GM10248 (cell line): ENCODE measurements at places on chromosomes 4 and X.

- no peak for DNase-seq
These were observed 23.1 kb upstream of the KLHL2 start for GRCh38 chr4:165184220-165184619.

DNA sequence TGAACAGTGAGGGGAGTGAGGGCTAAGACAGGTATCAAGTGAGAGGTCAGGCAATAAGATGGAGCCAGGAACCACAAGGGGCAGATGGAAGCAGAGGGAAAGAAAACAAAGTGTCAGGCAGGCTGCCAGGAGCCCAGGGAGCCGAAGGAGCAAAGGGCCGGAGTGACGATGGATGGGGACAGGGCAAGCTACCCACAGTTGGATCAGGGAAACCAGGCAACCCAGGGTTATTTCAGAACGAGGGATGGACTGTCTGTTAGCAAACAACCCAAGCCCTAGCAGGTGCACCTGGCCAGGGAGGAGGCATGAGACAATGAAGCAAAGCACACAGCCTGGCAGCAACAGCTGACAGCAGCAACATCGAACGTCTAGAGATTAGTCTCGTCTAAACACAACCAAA is 39.2 kb downstream of the SEL1L3 start:
- DNase-seq: no peak

- DNase-seq: no peak
These were observed 3.3 kb upstream of the BBS7 start for GRCh38 chr4:121873604-121874003.

DNA sequence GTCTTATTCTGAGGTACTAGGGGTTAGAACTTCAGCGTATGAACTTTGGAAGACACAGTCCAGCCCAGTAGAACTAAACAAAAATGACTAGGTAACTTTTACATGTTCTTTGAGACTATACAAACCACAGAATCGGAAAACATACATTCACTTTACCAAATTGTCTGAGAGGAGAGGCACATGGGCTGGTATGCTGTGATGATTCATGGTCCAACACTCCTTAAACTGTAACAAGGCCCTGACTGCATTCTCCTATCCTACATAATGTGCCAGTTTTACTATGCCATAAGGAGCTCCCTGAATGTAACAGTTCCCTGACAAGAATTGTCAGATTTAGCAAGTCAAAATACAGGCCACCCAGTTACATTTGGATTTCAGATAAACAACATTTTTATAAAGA is 640.0 kb downstream of the RAB28 start:
- DNase-seq: no peak

GRCh38 chr4:121701263-121701662 is 4.5 kb upstream of the ANXA5 start:
- DNase-seq: no peak

GRCh38 chrX:48569958-48570357 is 4.3 kb upstream of the RBM3 start:
- no peak for DNase-seq

GRCh38 chrX:132968296-132968949 is 10.0 kb upstream of the HS6ST2 start:
- DNase-seq: no peak

DNA sequence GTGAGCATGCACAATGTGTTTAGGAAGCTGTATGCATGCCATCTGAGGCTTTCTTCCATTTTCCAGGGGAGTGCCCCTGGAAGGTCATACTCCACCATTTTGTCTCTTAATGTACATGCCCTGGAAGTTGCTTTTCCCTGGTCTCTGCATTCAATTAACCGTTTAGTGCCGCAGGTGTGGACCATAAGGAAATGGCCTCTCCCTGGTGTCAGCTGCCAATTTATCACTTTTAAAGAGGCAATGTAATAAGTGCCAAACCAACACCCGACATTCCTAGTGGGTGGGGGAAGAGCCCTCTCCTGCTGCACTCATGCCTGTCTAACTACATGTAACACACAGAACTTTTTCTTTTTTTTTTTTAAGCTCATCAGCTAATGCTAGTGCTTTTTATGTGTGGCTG is 7.1 kb upstream of the BST1 start:
- DNase-seq: no peak

DNA sequence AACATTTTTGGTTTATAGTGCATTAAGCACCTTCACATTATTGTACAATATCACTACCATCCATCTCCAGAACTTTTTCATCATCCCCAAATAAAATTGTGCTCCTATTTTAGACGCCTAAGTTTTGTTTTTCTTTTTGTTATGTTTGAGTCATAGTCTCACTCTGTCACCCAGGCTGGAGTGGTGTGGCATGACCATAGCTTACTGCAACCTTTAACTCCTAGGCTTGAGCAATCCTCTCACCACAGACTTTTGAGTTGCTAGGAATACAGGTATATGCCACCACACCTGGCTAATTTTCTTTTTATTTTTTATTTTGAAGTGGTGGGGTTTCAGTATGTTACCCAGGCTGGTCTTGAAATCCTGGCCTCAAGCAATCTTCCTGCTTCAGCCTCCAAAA is 33.9 kb downstream of the PRSS12 start:
- DNase-seq: no peak

- no peak for DNase-seq
These were observed 45.7 kb downstream of the ACOX3 start for GRCh38 chr4:8394806-8395205.

DNA sequence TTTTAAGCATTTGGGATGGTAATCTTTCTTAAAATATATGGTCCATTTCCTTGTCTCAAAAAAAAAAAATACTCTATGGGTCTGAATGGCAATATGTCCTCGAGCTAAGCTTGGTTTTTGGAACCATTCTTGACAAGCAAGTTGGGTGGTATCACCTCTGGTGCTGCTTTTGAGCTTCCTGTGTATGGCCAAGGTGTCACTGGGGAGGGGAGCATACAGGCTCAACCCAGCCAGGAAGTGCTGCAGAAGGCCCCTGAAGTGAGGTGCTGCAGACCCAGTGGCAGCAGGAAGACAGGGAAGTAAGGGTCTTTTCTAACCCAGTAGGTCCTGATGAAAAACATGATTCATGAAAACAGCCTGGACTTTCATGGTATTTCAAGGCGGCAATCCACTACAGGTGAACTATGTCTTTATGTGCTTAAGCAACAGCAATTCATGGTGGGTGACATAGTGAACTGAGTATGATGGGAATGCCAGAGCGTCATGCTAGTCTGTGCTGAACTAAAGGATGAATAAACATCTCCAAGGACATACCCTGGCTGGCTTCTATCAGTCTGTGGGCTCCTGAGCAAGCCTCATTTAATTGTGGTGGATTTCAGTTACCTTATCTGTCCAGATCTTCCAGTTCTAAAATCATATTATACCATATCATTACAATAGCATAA is 15.1 kb downstream of the TRAPPC2 start:
- no peak for DNase-seq

DNA sequence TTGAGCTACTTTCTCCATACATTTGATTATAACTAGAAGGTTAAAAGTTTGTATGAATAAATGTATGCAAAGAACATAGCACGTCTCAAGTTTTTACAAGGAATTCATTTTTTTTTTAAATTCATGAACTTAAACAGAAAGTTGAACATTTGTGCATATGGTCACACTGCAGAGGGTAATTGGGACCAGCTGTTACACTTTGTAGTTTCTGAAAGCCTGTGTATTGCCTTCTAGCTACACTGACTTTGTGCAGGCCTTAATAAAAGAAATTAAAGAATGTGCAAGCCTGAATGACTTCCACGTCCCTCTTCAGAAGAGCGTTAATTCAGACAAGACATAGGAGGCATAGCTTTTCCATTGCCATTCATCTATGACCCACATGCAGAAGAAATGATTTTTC is 153.1 kb upstream of the PCDH18 start:
- no peak for DNase-seq

GRCh38 chr4:26152056-26152455 is 168.8 kb upstream of the RBPJ start:
- DNase-seq: no peak

GRCh38 chrX:22686138-22686541 is 313.6 kb upstream of the DDX53 start:
- DNase-seq: no peak

DNA sequence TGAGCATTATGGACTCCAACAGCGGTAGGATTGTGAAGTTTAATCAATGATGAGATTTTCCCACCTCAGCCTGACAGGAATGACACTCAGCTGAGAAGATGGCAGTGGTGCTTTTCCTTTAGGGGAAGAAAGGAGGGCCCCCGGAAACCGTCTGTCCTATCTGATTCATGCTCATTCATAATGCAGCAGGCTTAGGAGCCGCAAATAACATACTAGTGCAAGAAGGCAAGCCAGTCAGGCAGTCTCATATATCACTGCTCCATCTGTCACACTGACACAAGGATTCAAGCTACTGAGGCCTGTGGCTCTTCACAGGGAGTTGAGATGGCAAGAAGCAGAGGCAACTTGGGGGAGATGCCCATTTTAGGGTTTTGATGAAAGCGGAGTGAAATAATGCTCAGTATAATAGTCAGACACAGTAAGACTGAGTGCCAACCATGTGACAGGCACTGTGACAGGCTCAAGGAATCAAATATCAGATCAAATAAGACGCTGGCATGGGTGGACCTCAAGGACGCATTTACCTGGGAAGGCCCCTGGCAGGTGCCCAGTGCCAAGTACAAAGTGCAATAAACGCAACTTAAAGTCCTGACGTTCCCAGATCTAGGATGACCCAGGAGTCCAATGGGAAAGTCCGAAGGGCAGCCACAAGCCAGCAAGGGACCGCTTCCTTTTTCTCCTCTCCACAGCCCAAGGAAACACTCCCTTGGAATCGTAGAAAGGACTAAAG is 63.4 kb downstream of the FHDC1 start:
- no peak for DNase-seq

DNA sequence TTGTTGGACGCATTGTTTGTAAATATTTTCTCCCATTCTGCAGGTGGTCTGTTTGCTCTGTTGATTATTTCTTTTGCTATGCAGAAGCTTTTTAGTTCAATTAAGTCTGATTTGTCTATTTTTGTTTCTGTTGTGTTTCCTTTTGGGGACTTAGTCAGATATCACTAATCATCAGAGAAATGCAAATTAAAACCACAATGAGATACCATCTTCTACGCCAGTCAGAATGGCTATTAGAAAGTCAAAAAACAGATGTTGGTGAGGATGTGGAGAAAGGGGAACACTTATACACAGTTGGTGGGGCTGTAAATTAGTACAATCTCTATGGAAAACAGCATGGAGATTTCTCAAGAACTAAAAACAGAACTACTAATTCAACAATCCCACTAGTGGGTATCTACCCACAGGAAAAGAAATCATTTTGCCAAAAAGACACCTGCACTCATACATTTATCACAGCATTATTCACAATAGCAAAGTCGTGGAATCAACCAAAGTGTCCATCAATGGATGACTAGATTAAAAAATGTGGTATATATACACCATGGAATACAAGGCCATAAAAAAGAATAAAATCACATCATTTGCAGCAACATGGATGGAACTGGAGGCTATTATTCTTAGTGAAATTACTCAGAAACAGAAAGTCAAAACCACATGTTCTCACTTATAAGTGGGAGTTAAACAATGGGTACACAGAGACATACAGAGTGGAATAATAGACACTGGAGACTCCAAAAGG is 8.1 kb downstream of the COQ2 start:
- DNase-seq: no peak

- no peak for DNase-seq
These were observed 70.2 kb upstream of the ZNF518B start for GRCh38 chr4:10527438-10527837.

- no peak for DNase-seq
These were observed 171.4 kb downstream of the NWD2 start for GRCh38 chr4:37415845-37416369.

DNA sequence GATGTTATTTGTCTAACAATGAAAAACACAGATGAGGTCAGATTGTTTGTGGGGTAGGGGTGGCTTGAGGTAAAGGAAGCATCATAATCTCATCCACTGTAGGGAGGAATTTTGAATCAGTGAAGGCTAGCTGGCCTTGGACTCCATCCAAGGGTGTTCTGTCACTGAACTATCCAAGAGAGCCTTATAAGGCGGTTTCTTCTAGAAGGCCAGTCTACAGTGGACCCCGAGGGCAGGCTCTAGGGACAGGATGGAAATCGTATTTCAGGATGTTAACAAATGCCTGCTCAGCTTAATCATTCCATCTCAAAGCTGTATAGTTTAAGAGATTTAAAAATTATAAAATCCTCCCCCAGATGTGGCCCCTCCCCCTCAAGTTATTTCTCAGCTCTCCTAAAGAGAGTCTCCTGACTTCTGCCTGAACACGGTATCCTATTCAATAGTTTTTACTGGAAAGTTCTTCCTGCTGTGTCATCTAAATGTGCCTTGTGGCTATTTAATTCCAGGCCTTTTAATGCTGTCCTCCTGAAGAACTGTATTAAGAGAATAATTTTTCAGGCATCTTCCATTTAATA is 8.0 kb downstream of the IGFBP7 start:
- no peak for DNase-seq

- no peak for DNase-seq
These were observed 5.1 kb upstream of the GABRQ start for GRCh38 chrX:152632445-152633097.

DNA sequence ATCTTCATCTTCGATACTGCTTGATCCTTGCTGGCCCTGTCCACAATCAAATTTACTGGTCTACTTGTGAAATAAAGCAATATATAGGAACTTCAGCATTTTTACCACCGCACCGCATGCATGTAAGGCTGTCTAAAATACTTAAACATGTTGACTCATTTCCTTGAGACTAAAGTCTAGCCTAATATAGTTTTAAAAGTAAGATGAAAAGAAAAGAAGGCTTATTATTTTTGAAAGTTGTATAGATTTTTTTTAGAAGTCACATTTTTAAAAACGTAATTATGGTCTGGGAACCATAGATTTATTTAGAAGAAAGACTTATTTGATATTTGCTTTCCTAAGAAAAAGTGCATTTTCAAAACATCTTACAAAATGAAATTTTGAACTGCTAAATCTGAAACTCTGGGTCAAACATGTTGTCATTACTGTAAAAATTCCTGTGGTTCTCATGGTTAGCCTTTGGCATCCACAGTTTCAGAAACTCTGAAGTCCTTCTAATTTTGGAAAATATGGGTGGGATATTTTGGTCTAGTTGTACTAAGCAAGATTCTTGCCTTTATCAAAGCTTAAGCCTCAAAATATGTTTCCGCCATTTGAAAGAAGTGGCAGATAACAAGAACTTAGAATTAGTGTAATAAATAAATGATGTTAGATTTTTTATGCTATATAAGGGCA is 423.5 kb upstream of the CTSO start:
- no peak for DNase-seq

- no peak for DNase-seq
These were observed 159.7 kb downstream of the ANK2 start for GRCh38 chr4:113209153-113209552.

- DNase-seq: no peak
These were observed 183.5 kb upstream of the FSTL5 start for GRCh38 chr4:162347156-162347841.
